GF-D8 (cell line): ENCODE measurements at places on chromosomes 3 and 15.

- no peak for DNase-seq
Measured at GRCh38 chr15:24067733-24068501, 380.8 kb upstream of the NDN start.

- no peak for DNase-seq
Measured at GRCh38 chr15:58543664-58544335, 112.0 kb downstream of the LIPC start.

DNA sequence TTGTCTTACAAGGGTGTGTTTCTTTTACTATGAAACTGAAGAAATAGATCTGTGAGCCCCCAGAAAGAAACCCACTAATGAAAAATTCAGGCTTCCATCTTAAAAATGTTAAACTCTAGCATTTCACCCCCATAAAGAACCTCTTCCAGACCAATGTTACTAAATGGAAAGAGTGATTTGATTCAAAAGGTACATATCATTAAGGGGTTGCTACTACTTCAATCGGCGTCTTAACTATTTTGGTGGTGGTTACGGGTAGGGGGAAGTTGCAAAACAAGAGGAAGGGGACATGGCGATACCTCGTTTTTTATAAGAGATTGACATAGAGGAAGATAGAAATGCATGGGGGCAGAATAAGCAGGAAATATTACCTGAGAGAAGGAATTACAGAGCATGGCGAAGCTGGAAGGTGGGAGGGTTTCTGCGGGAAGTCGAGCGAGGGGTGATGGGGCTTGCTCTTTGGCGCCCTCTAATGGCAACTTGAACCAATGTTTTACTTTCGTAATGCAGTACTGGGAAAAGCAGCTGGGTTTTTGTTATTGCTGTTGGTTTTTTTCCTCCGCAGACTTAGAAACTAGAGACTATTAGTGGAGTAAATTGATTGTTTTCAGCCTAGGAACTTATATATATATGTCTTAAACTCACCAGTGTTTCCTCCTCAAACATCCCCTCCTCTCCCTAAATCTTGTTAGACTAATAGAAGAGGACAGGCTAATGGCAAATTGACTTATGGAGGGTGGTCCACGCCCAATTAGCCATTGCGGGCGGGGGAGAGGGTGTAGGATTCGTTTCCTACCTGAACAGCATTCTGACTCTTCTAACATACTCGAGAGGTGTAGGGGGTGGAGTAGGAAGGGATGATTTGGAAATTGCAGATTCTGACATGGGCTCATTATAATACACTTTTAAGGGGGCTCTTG is 11.3 kb upstream of the SOX2 start:
- peak; percentile 32 for DNase-seq

DNA sequence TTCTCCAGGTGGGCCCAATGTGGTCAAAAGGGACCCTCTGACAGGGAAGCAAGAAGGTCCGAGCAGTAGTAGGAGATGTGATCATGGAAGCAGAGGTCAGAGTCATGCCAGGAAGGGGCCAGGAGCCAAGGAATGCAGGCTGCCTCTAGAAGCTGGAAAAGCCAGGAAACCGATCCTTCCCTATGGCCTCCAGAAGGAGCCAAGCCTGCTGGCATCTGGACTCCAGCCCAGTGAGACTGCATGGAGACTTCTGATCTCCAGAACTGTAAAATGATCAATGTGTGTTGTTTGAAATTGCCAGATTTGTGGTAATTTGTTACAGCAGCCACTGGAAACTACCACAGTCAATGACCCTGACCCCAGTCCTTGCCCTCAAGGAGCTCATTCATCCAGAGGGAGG is 56.8 kb upstream of the SPATA12 start:
- DNase-seq = no peak

- DNase-seq = no peak
Measured at GRCh38 chr3:7934362-7934761, 567.3 kb upstream of the LMCD1 start.

DNA sequence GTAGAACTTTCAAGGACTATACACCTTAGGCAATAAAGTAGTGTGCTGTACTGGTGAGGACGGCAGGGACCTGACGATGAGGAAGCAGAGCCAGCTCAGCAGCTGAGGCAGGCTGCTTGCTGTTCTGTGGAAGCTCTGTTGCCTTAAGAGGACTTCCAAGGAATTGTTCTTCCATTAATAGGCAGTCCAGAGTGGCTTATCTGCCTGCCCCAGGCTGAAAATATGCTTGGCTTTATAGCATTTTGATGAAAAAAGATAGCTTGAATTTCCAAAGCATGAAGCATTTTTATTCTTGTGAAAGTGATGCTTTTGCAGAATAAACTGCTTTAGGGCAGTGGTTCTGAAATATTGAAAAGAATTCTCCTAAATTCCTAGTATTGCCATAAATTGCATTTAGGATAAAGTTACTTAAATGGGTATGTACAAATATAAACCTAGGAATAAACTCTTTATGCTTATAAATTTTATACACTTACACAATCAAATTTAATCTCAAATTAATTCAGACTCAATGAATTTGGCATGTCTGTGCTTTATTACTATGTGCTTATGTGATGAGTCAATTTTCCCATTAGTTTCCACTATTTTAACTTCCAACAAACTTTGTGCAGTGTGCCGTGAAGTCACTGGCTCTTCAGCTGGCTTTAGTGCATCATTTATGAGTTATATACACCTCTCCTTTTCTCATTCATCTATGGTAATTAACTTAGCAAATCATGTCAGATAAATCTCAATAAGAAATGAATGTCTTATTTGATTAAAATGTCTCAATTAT is 231.0 kb upstream of the RASGRP1 start:
- no peak for DNase-seq

DNA sequence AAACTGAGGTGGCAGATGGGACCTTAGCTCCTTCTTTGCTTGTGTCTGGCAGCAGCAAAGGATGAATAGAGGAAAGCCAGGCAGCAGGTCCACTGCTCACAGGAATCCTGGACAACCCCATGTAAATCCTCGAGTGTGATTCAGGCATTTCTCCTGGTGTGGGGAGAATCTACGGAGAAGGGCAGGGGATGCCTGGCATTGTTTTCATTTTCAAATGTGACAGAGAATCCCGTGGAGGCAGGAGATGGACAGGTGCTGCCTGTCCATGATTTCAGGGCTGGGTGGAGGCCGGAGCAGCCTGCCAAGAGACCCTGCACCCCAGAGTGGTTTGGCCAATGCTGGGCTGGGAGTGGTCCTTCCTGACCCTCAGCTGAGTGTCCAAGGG is 1.7 kb downstream of the HRH1 start:
- DNase-seq = no peak

GRCh38 chr3:95289295-95289694 is 1226.4 kb downstream of the NSUN3 start:
- no peak for DNase-seq

DNA sequence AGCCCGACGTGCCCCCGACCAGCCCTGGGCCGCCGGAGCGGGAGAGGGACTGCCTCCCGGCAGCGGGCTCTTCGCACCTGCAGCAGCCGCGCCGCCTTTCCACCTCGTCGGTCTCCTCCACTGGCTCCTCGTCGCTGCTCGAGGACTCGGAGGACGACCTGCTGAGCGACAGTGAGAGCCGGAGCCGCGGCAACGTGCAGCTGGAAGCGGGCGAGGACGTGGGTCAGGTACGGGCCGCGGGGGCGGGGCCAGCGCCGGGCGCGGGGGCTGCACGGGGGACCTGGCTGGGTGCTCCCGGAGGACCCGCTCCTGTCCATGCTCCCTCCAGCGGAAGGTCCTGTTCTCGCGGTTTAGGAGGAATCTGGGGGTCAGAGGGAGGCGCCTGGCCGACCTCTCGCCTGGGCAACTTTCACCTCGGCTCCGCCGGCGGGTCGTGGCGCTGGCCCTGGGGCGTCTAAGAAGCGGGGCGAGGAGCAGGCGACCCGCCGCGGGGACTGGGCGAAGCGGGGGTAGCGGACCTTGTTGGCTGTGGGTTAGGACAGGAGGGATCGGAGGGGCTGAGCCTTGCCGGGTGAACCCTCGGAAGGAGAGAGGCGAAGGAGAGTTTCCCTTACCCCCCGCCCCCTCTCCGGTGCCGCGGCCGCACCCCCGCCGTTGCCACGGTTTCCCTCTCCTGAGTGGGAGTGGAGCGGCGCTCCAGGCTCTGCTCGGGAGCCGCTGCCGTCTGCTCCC is 682 bp downstream of the ITPKA start:
- no peak for DNase-seq

- no peak for DNase-seq
Measured at GRCh38 chr15:61623746-61624145, 394.6 kb upstream of the RORA start.

GRCh38 chr15:83062768-83063180 is 4.3 kb downstream of the BTBD1 start:
- no peak for DNase-seq

DNA sequence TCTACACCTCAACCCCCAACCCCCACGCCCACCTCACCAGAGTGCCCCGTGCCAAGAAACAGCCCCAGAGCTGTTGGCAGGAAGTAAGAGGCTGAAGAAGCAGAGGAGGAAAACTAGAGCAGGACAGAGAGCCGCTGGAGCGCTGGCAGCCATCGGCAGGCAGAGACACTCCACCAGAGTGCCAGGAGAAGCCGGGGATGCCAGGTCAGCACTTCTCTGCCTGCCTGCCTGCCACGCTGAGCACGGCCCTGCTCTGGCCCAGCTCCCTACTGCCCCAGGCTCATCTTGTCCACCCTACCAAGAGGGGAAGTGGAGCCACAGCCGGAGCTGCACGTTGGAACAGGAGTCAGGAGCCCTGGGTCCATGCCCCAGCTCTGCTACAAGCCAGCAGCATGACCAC is 29.7 kb downstream of the CACNA2D2 start:
- no peak for DNase-seq

- DNase-seq = no peak
Measured at GRCh38 chr3:159761369-159761768, 227.3 kb upstream of the IL12A start.

DNA sequence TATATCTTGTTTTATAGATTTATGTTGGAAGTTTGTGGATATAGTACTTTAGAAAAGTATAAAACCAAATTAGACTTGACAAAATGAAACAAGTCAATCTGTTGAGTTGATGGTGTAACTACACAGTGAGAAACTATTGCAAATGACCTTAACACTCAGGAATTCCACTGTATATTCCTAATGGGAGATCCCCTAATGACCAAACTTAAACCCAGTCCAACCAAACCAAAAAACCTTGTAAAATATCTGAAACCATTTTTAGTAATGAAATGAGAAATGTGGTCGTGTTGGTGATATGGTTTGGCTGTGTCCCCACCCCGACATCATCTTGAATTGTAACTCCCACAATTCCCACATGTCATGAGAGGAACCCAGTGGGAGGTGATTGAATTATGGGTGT is 31.9 kb upstream of the ATP13A3 start:
- DNase-seq = no peak

- DNase-seq = peak; percentile 37
Measured at GRCh38 chr3:108528459-108529252, 18.3 kb upstream of the MYH15 start.

DNA sequence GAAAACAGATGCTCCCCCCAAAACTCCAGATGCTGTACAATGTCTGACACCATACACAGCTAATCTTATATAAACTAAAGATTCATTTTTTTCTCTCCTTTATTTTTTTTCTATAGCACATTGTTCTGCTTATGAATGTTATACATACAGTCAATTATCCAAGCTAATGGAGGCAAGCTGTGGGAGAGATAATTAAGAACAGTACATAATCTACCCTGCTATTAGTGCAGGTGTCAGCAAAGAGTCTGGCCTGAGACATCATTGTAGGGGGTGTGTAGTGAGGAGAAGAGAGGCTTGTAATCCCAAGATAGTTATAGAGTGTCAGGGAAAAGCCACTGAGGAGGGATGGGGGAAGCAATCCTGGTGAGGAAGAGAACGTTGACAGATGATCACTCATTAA is 25.4 kb upstream of the CHMP2B start:
- DNase-seq = no peak

GRCh38 chr3:152461460-152461859 is 192.7 kb downstream of the MBNL1 start:
- no peak for DNase-seq
